ENCODE measurements at places on chromosomes 4 and X.

GRCh38 chrX:110402850-110403221 is 44.2 kb downstream of the RTL9 start:
- DNase-seq = no peak

GRCh38 chr4:176195184-176195978 is at the start of gene SPATA4:
SPATA4 (minus strand) TSS chr4:176195585; CDS start chr4:176195562, 23 bp downstream.
- peak; percentile 90 for DNase-seq

DNA sequence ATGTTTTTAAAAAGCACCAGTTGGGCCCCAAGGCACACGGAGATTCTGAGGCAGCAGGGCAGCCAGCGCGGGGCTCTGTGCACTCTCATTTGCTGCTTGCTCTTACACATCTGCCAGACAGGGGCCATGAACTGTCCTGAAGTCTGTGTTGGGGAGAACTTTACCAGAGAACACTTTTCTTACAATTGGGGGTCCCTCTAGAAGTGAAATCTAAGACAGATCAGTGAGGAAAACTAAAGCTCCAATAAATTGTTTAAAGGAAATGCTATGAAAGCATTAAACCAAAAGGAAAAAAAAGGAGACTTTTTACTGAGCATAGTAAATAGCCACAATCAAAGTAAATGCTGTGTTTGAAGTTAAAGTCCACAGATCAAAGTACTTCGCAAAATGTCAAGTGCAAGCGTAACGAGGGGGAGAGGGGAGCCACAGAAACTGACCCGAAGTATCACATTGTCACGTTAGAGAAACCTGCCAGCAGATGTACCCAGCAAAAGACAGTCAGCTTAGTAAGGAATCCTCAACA is 37.8 kb downstream of the SORBS2 start:
- no peak for DNase-seq

- DNase-seq = no peak
Measured at GRCh38 chr4:155496294-155496626, 119.5 kb upstream of the MAP9 start.

- no peak for DNase-seq
Measured at GRCh38 chr4:113302051-113302450, 252.6 kb downstream of the ANK2 start.

- DNase-seq = no peak
Measured at GRCh38 chr4:169859366-169860216, 101.8 kb upstream of the HPF1 start.

GRCh38 chr4:187606581-187606980 is 389.0 kb upstream of the ZFP42 start:
- DNase-seq = peak; percentile 57

- no peak for DNase-seq
Measured at GRCh38 chr4:108488865-108489264, 131.5 kb upstream of the RPL34 start.

DNA sequence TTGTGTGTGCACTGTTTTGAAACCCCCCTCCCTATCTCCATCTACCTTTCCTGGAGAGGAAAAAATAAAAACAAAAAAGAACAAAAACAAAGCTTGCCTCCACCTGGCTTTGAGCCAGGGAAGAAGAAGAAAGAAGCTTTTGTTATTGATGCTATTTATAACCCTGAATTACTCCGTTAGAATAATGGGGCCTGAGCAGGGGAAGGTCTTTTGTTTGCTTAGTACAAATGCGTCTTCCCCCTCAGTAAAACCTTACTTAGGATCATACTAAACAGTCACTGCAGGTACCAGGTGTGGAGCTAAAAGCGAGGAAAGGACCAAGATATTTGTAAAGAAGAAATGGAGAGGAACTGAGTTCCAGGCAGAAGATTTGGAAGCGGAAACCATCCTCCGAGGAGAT is 352.1 kb downstream of the KCNIP4 start:
- no peak for DNase-seq

- peak; percentile 28 for DNase-seq
Measured at GRCh38 chr4:149914119-149915115, 98.8 kb upstream of the IQCM start.

DNA sequence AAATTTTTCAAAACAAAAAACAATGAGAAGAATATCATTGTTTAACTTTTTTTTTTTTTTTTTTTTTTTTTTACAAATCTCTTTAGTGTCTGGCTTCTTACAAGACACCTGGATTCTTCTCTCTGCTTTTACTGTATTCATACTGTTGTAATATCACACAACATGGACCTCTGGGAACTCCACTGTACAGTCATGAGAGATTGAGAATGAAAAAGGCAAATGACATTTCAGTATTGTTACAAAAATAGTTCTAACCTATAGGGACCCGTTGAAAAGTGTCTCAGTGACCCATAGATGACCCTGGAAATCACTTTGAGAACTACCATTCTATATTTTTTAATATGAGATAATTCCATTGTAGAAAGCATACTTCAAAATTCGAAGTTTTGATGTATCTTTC is 124.4 kb downstream of the SLIT2 start:
- DNase-seq = no peak

GRCh38 chr4:71267244-71267643 is 71.6 kb upstream of the SLC4A4 start:
- no peak for DNase-seq

DNA sequence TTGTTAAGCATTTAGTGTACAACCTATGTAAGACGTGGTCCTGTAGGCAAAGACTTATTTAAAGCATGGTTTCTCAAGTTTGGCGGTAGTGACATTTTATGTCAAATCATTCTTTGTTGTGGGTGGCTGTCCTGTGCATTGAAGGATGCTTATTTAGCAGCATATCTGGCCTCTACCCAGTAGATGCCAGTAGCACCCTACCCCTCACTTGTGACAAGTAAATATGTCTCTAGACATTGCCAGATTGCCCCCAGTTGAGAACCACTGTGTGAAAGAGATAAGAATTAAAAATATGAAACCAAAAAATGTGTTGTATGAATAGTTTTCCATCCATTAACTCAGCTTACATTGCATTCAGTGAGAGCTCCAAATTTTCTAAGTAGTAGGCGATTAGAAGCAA is 25.5 kb downstream of the MMAA start:
- no peak for DNase-seq

DNA sequence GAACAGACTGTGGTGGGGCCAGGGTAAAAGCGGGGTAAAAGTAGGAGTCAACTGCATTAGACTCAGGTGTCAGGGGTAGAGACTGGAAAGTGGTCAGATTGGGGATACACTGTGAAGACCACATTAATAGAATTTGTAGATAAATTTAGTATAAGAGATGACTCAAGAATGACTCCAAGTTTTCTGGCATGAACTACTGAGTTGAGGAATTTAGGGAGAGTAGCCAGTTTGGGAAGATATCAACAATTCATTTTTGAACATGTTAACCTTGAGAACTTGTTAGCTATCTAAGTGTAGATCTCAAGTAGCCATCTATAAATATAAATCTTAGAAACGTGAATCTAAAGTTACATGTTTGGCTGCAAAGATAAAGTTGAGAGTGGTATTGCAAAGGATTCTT is 206.9 kb upstream of the HCCS start:
- no peak for DNase-seq

DNA sequence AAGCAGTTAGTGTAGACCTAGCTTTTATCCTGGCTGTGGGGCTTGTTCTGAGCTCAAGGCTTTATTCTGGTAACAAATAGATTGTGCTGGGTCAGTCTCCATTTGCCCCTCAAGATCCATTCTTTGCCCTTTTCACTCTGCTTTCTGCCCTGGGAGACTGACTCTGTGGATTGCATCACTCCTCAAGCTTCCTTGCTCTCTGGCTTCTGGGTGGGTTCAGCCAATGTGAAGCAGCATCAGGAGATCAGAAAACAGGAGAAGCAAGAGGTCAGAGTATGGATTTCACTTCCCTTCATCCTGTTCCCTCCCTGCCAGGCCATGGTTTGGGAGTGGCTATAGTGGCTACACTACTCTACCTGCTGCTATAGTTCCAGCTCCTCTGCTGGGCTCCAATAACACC is 184.1 kb upstream of the NDP start:
- DNase-seq = no peak

- DNase-seq = no peak
Measured at GRCh38 chr4:5474756-5475155, 233.6 kb downstream of the EVC2 start.

DNA sequence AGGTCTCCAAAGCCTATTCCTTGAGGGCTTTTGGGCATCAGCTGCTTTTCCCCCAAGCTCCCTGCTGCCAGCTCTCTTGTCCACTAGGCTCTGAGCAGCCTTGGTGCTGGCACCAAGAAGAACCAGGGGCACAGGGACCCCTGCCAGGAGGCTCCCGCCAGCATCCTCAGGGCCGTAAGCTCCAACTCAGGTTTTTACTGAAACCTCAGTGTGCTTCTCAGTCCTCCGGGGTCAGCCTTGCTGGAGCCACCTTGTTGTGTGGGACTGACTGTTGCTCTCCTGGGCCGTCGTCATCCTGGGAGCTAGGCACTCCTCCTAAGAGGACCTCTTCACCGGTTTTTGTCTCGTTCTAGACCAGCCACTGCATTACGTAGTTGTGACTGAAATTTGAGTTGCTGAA is 38.9 kb downstream of the NOP14 start:
- no peak for DNase-seq

DNA sequence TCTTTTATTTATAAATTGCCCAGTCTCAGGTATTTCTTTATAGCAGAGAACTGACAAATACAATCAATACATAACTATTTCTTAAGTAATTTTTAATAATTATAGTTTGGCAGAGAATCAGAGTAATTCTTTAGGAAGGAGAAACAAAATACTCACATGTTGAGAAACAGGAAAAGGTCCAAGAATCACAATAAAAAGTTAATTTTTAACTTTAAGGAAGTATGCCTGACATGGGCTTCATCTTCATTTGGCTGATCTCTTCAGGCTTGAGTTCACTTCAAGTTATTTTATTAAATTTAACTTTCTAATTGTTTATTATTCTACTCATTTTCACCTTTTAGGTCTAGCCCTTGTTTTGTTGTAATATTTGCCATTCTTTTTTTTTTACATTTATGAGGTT is 36.1 kb upstream of the RNF150 start:
- DNase-seq = no peak

- DNase-seq = no peak
Measured at GRCh38 chr4:23837371-23837770, 52.5 kb downstream of the PPARGC1A start.

DNA sequence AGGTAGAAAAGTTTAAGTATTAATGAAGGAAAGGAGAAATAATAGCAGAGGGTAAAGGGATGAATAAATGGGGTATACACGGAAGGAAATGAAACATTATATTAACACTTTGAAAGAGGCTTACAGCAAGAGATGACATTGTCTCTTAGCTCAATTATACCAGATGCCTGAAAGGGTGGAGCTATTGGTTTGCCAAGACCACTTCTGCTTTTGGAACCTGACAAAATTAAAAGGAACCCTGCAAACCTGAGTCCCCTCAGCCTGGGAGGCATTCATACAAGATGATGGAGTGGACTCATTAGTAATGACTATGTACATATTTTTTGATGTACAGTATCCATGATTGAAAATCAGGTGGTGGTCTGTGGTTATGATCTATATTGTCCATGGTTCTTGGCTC is 45.1 kb upstream of the HPF1 start:
- no peak for DNase-seq

DNA sequence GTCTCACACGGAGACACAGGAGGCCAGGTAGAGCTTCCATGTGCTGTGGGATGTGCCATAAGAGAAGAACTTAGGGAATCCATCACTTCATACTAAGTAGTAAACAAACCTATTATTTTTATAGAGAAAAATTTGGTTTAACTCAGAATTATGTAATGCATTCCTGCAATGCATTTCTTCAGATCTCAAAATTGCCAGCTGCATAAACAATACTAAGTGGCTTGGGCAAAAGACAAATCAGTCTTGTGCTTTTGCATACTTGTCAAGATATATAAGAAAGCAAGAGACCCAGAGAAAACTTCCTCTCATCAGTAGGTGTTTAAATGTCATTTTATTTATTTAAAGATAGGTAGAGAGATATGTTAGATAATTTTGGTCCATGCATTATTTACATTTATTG is 382.1 kb upstream of the CTSO start:
- DNase-seq = no peak

DNA sequence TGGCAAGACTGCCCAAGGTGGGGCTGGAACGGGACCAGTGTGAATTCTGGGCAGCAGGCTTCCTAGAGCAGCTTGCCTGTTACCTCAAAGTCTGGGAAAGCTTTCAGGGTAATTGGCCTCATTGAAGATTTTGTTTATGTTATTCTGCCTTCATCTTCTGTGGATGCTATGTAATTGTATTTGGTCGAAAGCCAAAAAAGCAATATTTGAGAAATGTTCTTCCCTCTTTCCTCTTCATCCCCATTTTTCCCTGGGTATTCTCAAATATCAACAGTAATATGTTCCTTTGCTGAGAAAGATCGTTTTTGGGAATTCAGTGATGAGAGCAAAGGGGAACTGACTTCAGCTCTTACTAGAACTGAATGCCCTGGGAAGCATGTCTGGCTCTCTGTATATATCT is 12.9 kb downstream of the TMEM131L start:
- DNase-seq = no peak

- peak; percentile 79 for DNase-seq
Measured at GRCh38 chr4:6221851-6222760, 21.8 kb upstream of the JAKMIP1 start.

DNA sequence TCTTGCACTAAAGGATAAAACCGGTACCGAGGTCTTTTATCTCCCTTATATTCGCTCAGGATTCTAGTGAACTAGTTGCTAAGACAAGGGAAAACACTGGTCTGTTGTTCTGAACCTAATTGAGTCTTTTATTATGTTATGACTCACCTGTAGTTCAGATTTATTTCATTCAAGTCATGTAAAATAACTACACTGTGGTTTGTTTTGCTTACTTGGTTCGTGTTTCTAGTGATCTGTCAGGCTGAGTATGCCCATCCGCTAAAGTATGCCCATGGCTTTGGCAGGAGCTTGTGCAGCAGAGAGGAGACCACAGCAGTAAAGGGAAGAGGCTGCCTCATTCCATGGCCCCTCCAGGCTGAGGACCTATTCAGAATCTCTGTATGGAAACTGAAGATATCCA is 126.1 kb downstream of the AFF1 start:
- no peak for DNase-seq

GRCh38 chr4:87019246-87019791 is 84.5 kb downstream of the AFF1 start:
- DNase-seq = no peak

- DNase-seq = no peak
Measured at GRCh38 chr4:27082776-27083175, 222.1 kb downstream of the STIM2 start.

GRCh38 chr4:74330295-74330750 is 22.1 kb downstream of the EPGN start:
- no peak for DNase-seq

DNA sequence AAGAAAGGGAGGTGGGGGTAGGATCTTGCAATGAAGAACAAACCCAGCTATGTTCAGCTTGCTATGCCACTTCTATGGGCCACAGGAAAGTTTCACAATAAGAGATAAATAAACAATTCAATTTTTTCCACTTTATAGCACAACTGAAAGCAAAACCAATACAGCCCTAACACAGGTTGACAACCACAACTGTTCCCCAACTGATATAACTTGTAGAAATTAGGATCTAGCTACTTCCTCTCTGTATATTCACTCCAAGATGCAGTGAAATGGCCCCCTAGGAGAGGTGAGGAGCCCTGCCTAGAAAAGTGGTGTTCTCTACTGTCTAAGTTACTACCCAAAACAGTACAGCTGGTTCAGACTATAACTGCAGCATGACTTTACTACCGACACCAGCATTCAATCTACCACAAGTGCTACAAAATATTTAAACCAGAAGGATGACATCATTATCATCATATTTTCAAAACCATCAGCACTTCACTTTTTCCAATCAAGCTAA is 77.0 kb downstream of the FBXW7 start:
- no peak for DNase-seq

Measured in GM20000 (cell line).